ENCODE measurements at places on chromosomes 16 and 17.

GRCh38 chr16:83720213-83720612 is 87.6 kb upstream of the HSBP1 start:
- no peak for DNase-seq

GRCh38 chr16:3214904-3215600 is 19.9 kb downstream of the ZNF200 start:
- DNase-seq: no peak

- no peak for DNase-seq
These were observed 33.6 kb downstream of the LGALS9 start for GRCh38 chr17:27664606-27664965.

DNA sequence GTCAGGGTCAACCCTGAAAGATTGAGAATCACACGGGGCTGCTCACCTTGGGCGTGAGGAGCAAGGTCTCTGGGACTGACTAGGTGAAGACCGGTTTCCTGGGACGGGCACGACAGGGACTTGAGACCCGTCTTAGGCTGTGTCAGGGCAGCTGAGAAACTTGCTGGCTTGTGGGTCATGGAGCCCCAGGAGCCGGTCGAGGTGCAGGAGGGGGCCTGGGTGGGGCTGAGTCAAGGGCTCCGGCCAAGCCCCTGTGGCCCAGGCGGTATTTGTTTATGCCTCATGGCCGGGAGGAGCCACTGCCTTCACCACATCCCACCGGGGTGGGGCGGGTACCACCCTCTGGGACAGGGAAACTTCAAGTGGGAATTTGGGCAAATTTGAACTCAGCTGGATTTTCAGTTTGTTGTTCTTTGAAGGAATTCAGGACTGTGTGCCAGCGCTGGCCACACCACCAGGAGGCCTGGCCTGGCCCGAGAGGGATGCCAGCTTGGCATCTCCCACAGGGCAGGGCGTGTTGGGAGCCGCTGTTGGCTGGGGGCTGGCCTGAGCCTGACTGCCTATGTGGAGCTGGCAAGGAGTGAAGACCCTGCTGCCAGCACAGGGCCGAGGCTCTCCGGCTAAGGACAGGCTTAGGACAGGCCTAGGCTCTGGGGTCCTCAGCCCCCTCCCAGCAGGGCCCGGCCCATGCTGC is 116.1 kb downstream of the METRNL start:
- DNase-seq: no peak

DNA sequence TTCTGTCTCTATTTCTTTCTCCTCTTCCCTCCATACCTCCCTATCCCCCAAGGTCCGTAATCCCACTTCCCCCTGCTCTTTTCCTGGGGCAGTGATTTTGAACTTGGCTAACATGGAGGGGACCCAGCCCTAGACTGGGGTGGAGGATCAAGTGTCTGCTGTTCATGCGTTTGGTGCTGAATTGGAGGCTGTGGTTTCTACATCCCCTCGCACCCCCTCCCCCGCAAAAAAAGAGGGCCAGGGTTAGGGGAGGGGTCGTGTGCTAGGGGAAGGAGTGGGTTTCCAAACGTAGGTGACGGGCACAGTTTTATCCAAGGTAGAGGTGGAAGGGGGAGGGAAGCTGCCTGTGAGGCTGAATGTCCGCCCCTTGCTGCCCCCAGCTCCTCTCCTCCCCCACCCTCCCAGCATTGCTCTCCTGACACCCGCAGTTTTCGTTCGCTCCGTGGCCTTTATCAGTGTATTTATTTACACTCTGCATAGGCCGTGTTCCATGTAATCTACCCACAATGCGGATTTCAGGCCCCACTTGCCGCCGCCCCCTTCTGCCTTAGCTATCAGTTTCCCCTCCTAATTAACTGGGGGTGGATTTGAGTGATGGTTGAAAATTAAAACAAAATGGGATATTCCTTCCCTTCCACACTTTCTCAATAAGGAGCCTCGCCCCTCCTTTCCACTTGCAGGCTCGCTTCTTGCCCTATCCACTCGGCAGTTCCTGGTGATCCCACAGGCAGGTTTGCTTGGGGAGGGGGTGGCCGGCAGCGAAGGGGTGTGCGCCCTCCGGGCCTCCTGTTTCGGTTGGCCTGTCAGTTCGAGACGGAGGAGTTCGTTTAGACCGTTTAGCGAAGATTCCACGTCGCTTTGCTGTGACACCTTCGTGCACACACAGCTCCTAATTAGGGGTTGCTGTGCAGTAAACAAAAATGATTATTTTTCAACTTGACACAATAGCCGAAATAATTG is 2.0 kb downstream of the GNAO1 start:
- DNase-seq: peak; percentile 65

DNA sequence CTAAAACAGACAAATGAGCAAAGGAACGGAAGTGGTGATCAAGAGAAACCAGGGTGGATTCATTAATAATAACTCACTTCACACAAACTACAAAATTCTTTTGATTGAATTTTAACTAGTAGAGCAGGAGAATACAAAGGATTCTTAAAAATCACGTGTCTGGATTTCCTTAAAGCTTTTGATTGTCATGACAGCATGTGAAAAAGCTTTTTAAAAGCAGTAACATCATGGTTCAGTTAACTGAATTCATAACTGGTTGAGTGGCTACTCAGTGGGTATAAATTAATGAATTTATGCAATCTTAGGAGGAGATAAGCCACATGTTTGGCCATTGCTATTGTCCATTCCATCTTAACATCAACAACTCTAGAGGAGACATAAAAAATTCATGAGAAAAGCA is 333.2 kb downstream of the SLC39A11 start:
- peak; percentile 42 for DNase-seq
